ENCODE measurements at places on chromosomes 3 and 15. TPM values are rescaled to one million over a fixed set of nuclear protein-coding genes. Genes with fewer than 3 reads are reported as not detected.

PLSCR2 gene
- not detected for total RNA-seq

LTK gene
- 1.3 TPM for total RNA-seq

GP5 gene
- 1.1 TPM for total RNA-seq

NFKBIZ gene
- total RNA-seq, result 79.0 TPM

ADAMTS7 gene
- total RNA-seq, result 13.1 TPM

KLHL24 gene
- 352 TPM for total RNA-seq

CHDH gene
- 1.5 TPM for total RNA-seq

LIPH gene
- 8.8 TPM for total RNA-seq

TMOD2 gene
- 9.4 TPM for total RNA-seq

GAP43 gene
- total RNA-seq, result 0.31 TPM

SLC38A3 gene
- 0.43 TPM for total RNA-seq

CTXND1 gene
- total RNA-seq, result 2.4 TPM

DNA sequence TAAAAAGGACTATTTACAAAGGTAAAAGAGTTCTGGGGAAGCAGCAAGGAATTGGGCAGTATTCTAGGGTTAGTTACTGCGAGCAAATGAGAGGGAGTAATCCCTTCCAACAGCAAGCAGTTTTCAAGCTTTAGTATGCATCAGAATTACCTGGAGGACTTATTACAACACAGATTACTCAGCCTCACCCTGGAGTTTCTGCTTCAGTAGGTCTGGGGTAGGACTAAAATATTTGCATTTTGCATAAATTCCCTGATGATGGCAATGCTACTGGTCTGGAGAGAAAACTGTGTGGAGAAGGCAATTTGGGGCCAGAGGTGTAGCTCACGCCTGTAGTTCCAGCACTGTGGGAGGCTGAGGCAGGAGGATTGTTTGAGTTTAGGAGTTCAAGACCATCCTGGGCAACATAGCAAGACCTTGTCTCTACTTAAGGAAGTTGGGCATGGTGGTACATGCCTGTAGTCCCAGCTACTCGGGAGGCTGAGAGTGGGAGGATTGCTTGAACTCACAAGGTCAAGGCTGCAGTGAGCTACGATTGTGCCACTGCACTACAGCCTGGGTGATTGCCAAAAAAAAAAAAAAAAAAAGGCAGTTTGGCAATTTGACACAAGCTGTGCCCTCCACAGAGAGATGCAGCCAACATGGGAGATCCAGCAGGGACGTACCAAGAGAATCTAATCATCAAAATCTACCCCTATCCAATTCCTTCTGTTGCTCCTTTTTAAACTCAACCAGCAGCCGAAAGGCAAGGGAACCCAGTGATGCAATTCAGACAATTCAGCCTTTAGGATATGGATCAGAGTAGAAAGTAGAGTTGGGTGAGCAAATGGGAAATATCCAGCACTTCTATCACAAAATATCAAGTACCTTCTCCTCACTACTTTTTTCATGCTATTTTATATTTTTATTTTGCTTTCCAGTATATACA is 27.1 kb upstream of the AP4E1 start:
- H3K27me3 ChIP-seq, result no peaks in the 10 kb centered on the region
- H3K4me1 ChIP-seq, result no peaks in the 10 kb centered on the region
- peak overlapping the region; percentile 47 for H3K27ac ChIP-seq
- no peak for DNase-seq
- no peak overlapping the region for H3K4me3 ChIP-seq

DNA sequence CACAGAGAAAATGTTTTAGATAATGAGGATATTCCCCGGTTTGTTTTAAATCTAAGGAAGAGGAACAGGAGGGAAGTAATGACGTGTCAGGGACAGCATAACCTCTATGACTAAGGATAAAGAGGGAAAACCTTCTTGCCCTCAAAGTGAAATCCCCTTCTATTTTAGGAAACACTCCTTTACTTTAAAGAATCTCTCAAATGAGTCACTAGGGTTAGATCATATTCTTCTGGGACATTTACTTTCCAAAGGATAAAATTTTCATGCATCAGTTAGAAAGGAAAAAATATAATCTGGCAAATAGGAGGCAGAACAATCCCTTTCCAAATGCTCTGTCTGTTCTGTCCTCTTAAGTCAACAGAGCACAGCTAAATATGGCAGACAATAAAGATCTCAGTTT is 43.2 kb upstream of the UBE2E2 start:
- H3K4me3 ChIP-seq, result no peak overlapping the region
- H3K36me3 ChIP-seq, result no peaks in the 10 kb centered on the region
- H3K4me1 ChIP-seq, result no peaks in the 10 kb centered on the region
- no peak for DNase-seq
- H3K27me3 ChIP-seq, result no peaks in the 10 kb centered on the region

DNA sequence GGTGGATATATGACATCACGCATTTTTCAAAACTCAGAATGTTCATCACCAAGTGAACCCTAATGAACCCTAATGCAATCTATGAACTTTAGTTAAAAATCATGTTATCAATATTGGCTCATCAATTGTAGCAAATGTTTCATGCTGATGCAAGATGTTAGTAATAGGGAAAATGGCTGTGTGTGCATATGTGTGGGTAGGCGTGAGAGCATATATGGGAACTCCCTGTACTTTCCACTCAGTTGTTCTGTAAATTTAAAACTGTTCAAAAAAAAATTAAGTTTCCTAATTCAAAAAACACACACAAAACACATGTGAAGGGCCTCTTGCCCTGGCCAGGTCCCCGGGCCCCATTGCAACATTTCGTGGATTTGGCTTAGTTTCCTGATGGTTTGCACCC is 89.7 kb upstream of the PROK2 start:
- H3K4me1 ChIP-seq, result no peaks in the 10 kb centered on the region
- no peaks in the 10 kb centered on the region for H3K36me3 ChIP-seq
- no peak overlapping the region for H3K4me3 ChIP-seq
- no peak overlapping the region for H3K27ac ChIP-seq

GRCh38 chr15:76465728-76466127 is 129.2 kb downstream of the ISL2 start:
- H3K27me3 ChIP-seq, result no peaks in the 10 kb centered on the region
- DNase-seq, result no peak
- no peaks in the 10 kb centered on the region for H3K4me1 ChIP-seq
- no peak overlapping the region for H3K4me3 ChIP-seq
- no peak overlapping the region for H3K27ac ChIP-seq

DNA sequence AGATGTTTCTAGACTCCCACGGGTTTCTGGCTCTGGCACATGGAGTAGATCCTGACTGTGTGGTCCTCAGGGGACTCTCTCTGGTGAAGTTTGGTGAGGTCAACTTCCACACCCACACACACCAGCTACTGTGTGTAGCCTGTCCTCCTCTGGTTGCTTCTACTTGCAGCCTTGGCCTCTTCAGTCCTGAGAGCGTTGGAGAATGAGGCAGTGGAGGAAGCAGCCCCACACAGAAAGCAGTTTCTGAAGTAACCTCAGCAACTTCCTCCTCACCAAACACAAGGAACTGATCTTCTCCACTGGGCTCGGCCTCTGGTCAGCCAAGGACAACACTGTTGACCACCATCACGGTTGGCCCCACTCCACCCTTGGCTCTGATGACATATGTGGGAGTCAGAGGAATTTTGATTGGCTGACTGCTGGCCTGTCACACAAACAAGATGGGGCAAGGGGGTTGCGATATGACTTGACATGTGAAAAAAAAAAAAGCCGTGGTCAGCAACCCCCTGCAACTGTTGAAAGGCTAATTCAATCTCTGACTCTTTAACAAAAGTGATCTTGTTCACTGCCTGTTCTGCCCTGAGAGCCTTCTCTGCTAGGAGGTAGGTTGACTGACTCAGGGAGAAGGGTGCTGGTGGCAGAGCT is 19.6 kb downstream of the CD86 start:
- no peaks in the 10 kb centered on the region for H3K27me3 ChIP-seq
- no peak for DNase-seq
- H3K4me3 ChIP-seq, result no peak overlapping the region
- no peaks in the 10 kb centered on the region for H3K36me3 ChIP-seq
- no peaks in the 10 kb centered on the region for H3K4me1 ChIP-seq
- H3K27ac ChIP-seq, result no peak overlapping the region

DNA sequence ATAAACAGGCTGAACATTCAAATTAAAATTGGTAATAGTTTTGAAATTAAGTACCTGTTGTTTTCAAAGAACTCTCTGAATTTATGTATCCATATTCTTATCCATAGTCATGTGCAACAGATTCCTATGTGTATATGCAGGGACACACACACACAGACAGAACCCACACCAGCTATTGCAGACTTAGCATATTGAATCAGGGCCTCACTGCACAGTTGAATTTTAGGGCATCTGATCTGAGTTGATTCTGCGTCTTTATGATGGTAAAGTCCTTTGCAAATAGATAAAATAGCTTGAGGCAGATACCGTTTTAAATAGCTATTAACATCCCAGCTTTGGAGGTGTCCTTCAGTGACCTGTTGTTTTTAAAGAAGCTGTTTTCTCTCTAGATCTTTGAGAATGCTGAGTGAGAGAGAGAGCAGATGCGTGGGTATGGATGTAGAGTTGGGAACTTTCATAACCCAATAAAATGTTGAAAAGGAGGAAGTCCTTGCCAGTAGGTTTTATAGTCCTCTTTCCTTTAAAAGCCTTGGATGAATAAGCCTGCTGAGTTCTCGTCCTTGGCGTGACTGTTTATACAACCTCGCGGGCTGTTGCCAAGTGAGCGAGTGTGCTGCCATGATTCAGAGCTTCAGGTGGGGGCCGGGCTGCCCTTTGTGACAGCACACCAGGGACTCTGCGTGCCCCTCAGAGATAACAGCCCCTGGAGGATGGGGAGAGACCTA is 18.3 kb downstream of the MYZAP start:
- no peak overlapping the region for H3K4me3 ChIP-seq
- H3K27me3 ChIP-seq, result no peaks in the 10 kb centered on the region
- H3K27ac ChIP-seq, result peak overlapping the region; percentile 61
- DNase-seq, result no peak
- peaks cover 23% of the 10 kb centered on the region for H3K4me1 ChIP-seq

DNA sequence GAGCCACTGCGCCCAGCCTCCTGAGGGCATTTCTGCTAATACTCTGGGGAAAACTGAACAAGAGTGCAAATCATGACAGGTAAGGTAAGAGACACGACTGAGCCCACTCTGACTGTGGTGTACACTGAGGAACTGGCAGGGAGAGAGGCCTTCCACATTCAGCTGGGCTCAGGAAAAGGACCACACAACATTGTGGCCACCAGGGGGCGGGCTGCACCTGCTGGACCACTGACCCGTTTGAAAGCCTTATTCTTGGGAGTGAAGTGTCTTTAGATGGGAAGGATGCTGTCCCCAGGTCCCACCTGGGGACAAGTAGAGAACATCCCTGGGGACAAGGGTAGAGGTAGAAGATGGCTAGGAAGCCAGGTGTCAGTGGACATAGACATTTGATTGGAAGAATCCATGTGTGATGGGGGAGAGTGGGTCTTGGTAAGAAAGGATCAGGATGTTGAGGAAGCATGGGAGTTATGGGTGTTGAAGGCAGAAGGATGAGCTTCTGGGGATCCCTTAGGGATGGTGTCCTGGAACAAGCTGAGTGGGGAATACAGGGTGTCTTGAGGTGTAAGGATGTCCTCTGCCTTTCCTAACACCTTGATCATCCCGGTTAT is 6.2 kb upstream of the CTDSPL start:
- DNase-seq, result peak; percentile 87
- no peaks in the 10 kb centered on the region for H3K4me1 ChIP-seq
- H3K4me3 ChIP-seq, result no peak overlapping the region
- H3K27ac ChIP-seq, result no peak overlapping the region

DNA sequence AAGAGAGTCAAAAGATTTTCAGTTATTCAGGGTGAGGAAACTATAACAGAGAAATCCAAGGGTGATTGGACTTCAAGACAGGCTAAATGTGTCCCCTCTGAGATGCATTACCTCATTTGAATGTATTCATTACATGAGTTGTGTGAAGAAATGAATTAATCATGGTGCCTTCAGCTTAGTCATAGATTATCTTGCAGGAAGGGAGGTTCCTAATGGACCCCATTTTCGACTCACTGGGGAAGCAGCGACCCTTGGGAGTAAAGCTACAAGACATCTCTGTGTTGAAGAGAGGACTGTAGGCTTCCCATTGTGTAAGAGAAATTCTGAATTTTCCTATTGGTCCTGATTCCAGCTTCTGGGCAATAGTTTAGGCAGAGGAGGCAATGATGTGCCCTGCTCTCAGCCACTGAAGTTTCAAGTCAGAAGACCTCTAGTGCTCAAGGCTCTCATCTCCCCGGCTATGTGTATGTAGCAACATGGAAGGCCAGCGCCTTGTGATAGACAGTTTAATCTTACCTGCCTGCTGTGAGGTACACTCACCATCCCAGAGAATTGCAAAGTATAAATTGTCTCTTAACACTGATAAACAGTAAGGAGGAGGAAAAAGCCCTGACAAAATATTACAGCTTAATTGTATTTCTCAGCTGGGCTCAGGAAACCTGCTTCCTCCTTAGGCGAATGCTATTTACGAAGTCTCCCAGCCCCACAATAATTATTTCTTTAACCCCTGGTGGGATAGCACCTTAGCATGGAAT is 133.8 kb downstream of the PDCD6IP start:
- H3K27ac ChIP-seq, result no peak overlapping the region

DNA sequence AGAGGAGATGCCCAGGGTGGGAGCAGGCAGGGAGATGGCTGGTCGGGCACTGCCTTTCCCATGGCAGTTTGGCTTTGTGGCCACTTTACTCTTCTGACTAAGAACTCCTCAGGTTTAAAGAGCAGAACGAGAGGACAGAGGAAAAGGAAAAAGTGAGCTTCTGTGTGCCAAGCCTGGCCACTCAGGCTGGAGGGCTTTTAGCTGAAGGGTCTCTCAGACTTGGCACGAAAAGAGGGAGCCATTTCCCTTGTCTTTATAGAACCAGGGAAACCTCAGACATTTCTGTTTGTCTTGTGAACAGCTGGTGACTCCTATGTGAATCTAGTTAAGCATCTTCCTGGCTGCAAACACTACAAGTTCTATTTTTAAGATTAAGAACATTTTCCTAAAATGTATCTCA is 23.3 kb upstream of the PSMD6 start:
- no peaks in the 10 kb centered on the region for H3K27me3 ChIP-seq
- no peak overlapping the region for H3K27ac ChIP-seq
- H3K4me3 ChIP-seq, result no peak overlapping the region
- peaks cover 5% of the 10 kb centered on the region for H3K4me1 ChIP-seq

GRCh38 chr3:33159981-33160380 is 46.2 kb downstream of the CRTAP start:
- DNase-seq, result no peak
- H3K4me1 ChIP-seq, result no peaks in the 10 kb centered on the region

DNA sequence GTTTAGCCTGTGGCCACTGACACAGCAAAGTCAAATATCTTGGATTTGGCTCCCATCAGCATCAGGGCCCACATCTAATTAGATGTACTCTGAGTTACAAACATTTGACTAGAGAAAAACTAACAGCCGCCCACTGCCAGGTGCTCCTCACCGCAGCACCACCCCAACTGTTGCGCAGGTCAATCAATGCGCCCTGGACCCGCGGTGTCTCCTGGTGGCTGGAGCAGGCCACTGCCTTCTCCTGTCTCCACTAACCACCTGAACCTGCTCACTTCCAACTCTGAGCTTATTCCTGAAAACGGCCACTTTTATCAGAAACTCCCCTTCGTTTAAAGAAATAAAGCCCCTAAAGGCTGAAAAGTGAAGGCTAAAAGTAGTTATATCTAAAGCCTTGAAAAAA is 4.3 kb downstream of the RIOX2 start:
- no peak overlapping the region for H3K4me3 ChIP-seq
- H3K4me1 ChIP-seq, result no peaks in the 10 kb centered on the region
- DNase-seq, result no peak
- no peak overlapping the region for H3K27ac ChIP-seq
- peaks cover 1% of the 10 kb centered on the region for H3K36me3 ChIP-seq

- H3K4me3 ChIP-seq, result no peak overlapping the region
- peak overlapping the region; percentile 74 for H3K27ac ChIP-seq
- DNase-seq, result no peak
- peaks cover 29% of the 10 kb centered on the region for H3K36me3 ChIP-seq
Observed at GRCh38 chr3:49358884-49359225, 702 bp upstream of the GPX1 start.
